ENCODE measurements at places on chromosomes 2 and 18.

DNA sequence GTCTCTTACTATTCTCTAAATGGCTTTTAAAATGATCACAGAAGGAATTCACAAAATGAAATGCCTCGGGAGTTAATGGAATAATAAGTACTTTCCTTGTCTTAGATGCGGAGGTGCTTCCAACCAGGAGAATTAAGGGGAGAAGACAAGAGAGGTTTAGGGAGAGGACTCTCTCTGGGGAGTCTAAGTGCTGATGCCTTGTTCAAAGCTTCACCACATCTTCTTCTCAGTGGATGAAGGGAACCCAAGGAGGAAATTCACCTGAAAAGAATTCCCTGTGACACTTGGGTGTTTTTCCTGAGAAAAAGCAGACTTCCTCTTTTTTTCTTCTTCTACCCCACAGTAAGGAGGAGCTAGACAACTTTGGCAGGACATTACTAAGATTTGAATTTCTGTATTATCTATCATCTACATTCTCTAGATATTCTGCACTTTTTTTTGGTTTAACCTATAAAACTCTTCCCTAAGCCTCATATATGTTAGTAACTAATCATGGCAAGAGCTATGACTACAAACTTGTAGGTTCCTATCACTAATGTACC is 70.1 kb upstream of the GRB14 start:
- DNase-seq, result no peak

DNA sequence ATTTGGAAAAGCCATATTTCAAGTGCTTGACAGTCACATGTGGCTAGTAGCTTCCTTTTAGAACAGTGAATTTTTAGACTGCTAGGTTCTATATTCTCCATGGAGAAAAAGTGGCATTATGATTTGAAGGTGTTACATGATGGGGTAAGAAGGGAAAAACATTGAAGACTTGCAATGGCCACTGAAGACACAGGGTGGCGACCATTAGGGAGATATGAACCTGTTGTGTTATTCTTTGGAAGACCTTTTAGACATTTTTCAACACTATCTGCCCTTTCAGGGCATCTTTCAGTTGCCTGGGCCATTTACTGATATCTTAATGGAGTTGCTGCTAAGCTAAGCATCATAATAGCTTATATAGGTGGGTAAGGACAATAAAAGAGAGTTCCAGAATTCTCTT is 1387.2 kb downstream of the SUCLG1 start:
- no peak for DNase-seq

GRCh38 chr2:121338281-121338680 is 53.3 kb upstream of the TFCP2L1 start:
- no peak for DNase-seq

DNA sequence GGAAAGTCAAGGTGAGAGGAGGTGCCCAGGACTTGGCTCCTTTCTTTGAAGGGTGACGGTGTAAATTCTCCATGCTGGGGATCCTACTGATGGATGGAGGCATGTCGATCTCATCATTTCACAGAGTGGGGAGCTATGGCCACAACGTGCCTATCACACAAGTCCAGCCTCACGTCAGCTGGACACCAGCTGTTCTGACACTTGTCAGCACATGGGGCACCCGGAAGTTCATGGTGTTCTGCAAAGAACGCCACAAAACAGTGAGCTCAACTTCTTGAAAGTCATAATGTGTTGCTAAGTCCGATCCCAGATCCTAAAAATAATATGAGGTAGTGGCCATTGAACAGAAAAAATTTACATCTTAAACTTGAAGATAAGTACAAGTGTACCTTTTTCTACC is 12.3 kb downstream of the PAX8 start:
- no peak for DNase-seq

GRCh38 chr2:105928563-105928962 is 183.9 kb downstream of the NCK2 start:
- DNase-seq, result no peak

GRCh38 chr2:11073776-11074175 is 81.5 kb upstream of the SLC66A3 start:
- peak; percentile 54 for DNase-seq

DNA sequence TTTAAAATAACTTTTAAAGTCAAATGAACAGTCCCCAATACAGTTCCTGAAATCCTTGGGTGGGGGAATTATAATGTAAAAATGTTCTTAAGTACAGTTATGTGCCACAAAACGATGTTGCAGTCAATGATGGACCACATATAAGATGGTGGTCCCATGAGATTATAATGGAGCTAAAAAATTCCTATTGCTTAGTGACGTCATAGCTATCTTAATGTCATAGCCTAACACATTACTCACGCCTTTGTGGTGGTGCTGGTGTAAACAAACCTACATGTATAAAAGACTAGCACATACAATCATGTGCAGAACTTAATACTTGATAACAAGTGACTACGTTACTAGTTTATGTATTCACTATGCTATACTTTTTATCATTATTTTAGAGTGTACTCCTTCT is 109.4 kb downstream of the EPB41L3 start:
- no peak for DNase-seq

DNA sequence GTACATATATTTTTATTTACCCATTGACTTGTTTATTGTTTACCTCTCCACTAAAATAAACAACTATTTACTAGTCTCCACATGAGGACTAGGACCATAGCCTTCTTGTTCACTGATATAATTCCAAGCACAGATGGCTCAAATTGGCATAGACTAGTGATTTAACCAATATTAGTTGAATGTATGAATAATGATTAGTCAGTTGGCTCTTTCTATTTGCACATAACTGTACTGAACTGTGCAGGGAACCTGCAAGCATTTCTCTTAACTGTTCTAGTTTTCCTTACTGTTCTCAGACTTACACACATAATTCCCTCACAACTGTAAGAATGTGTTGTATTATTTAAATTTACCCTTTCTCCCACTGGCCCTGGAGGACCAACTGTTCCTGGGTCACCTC is 91.9 kb downstream of the COL3A1 start:
- no peak for DNase-seq

- peak; percentile 45 for DNase-seq
Measured at GRCh38 chr2:217667512-217667911, 335.3 kb downstream of the TNS1 start.

- DNase-seq, result peak; percentile 0
Measured at GRCh38 chr18:29712785-29713184, 1329.8 kb downstream of the DSC3 start.

DNA sequence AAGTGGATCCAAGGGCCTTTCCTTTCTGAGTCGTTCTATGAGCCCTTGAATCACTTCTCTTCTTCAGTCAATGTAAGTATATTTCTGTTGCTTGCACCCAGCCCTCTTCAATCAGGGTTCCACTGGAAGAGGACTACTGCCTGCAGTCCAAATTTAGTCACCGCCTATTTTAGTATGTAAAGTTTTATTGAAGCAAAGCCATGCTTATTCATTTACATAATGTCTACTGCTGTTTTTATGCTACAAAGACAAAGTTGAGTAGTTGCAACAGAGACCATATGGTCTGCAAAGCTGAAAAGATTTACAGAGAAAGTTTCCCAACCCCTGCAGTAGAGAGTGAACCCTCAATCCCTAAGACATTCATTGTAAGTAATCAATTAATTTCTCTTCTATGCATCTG is 332.5 kb upstream of the TNP1 start:
- no peak for DNase-seq

- DNase-seq, result no peak
Measured at GRCh38 chr18:25360301-25360899, 8.4 kb upstream of the ZNF521 start.

- DNase-seq, result no peak
Measured at GRCh38 chr2:29139731-29140130, 24.5 kb downstream of the CLIP4 start.

DNA sequence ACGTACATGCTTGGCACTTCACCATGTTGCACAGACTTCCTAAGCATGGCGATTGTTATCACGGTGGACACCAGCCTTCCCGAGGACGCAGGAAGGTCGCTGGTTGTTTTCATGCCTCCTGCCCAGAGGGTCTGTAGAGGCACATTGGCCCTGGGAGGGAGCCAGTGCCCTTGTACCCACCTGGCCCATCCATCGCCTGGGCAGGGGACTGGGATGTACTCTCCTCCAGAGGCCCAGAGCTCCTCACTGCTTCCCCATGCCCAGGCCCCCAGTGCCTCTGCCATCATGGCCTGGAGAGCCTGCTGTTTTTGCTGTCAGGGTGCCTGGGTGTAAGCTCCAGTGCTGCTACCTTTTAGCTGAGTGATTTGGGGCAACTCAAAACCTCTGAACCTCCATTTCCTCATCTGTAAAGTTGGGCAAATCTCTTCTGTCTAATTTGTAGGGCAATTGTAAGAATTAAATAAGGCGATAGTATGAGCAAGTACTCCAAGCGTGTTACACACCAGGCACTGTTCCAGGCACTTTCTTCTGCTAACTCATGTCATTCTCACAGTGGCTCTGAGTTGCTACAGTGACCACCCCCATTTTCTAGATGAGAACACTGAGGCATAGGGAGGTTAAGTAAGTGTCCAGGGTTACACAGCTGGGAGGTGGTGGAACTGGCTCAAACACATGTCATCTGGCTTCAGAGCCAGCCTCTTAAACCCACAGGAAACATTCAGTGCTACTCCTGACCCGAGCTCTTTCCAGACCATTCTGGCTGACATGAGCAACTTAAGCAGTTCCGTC is 45.3 kb downstream of the GREB1 start:
- no peak for DNase-seq

GRCh38 chr2:71609029-71609428 is 155.7 kb downstream of the DYSF start:
- no peak for DNase-seq

GRCh38 chr2:88110830-88111229 is 17.0 kb downstream of the FABP1 start:
- no peak for DNase-seq

DNA sequence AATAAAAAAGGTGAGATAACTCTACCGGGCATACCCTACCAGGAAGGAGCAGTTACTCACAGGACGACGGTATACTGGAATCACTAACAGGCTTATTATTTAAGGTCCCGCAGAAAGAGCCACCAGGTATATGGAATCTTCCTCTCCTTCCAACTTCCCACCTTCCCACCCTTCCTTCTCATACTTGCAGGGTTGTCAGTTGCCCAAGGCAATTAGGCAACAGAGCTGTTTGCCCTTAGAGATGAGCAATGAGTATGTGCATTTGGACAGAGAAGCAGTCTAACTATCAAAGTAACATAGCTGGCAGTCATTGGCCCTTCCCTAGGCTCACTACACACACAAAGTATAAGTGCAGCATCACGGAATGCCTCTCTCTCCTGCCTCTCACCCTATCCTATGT is 32.1 kb upstream of the EVA1A start:
- DNase-seq, result no peak

- DNase-seq, result no peak
Measured at GRCh38 chr2:217030081-217030480, 170.2 kb upstream of the TNP1 start.

GRCh38 chr18:13530033-13530878 is 196.1 kb downstream of the FAM210A start:
- no peak for DNase-seq

GRCh38 chr2:215695861-215696260 is 260.0 kb upstream of the FN1 start:
- peak; percentile 54 for DNase-seq

DNA sequence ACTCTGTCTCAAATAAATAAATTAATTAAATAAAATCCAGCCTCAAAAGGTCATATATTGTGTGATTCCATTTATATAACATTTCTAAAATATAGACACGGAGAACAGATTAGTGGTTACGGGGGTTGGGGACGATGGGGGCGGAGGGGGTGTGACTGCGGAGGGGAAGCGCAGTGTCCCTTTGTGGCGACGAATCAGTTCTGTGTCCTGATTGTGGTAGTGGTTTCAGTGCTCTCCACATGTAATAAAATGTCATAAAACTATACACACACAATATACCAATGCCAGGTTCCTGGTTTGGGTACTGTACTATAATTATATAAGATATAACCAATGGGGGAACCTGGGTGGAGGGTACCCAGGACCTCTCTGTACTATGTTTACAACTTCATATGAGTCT is 186.4 kb downstream of the ANAPC1 start:
- no peak for DNase-seq

GRCh38 chr2:169205176-169205575 is 135.8 kb downstream of the DHRS9 start:
- no peak for DNase-seq

DNA sequence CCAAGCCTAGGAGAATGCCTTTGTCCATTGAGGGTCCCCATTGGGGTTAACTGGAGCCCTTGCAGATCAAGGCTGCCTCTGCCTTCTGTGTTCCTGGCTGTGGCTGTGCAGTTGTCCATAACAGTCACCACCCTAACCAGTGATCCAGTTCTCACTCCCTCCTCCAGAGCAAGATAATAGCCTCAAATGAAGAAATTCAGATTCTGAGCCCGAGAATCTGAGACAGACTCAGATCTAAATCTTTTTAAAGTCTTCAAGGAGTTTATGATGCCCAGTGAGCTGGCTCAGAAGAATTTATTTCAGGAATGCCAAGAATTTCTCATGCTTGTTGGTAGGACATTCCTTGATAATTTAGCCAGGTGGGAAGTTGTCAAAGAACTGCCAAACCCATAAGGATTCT is 44.3 kb upstream of the RAB6C start:
- peak; percentile 31 for DNase-seq

DNA sequence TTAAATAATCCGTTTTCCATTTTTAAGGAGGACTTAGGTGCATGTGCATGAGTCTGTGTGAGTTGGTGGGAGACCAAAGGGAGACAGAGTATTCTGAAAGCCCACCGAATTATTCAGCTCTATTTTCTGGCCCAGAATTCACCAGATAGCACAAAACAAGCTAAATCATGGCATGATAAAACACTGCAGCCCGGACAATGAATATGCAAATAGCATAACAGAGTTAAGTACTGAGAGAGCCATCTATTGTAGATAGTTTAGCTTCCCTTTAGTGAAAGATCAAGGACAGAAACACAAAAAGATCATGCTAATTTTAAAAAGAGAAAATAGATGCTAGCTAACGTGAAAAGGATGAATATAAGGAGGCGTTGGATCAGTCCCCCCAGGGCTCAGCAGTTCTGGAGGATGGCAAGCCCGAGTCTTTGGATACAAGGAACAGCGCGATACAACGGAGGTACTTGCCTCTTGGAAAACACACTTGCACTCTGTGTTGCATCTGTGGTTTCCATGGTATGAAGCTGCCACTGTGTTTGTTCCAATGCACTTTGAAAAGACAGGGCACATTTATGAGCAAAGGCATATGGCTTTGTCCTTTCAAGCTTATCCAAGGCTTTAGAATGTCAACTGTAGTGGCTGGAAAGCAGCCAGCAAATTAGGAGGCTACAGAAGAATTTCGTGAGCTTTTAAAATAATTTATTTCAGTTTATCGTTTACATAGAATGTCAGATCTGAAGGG is 119.9 kb downstream of the LYPD1 start:
- peak; percentile 7 for DNase-seq

DNA sequence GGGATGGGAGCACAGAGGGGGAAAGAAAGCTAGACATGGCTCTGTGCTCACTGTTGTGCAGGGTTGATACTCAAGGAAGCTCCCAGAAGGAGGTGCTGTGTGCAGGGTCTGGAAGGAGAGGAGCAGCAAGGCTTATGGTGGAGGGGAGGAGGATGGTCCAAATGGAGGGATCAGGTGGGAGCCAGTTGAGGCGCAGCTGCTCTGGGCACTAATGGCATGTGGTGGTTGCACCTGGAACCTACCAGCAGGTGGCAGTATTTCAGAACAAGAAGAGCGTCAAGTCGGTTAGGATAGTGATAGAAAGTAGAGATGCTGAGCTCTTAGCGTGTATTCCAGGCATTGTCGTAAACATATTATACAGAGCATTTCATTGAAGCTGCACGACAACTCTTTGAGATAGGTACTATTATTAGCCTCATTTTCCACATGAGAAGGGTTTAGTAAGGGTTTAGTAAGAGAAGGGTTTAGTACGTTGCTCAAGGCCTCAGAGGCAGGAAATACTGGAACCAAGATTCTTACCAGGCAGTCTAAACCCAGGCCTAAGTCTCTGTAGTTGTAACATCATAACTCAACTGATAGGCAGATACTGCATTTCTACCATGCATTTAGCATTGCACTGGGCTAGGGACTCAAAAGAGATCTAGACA is 223.7 kb downstream of the CYP26B1 start:
- DNase-seq, result peak; percentile 57
